Glutamatergic neuron (in vitro differentiated cells): ENCODE measurements at places on chromosomes 1 and 21.
A peak's percentile ranks its signal among the peaks of the same experiment; 100 is the strongest.

DNA sequence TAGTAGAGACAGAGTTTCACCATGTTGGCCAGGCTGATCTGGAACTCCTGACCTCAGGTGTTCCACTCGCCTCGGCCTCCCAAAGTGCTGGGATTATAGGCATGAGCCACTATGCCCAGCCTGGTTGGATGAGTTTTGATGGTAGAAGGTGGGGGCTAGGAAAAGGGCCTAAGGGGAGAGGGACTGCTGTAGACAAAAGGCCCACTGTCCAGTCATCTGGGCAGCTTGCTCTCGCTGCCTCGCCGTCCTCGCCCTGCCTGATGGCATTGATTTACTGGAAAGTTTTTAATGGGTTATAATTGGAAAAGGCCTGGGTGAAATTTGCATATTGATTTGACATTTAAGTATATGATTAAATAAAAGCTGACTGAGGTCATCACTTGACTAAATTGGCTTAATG is 175.1 kb upstream of the CSF3R start:
- DNase-seq = no peak

GRCh38 chr1:60963167-60963940 is 119.0 kb upstream of the NFIA start:
- DNase-seq = no peak

DNA sequence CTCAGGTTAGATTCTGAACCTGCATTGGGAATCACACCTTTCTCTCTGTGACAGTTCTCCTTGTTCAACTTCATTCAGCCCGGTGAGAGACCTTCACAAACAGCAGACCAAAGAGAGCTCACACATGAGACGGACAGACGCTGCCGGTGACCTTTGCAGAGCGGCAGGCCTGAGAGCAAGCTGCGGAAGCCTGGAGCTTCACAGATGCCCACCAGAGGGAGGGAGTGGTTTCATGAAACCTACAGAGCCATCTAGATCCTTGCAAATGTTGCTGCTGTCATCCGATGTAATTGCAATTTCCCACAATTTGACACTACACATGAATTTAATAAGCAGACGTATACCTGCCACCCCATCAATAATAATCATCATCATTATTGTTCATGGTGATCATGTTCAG is 39.4 kb downstream of the GRIK3 start:
- peak; percentile 37 for DNase-seq

- DNase-seq = no peak
Measured at GRCh38 chr1:230773396-230774033, 26.3 kb downstream of the CAPN9 start.

DNA sequence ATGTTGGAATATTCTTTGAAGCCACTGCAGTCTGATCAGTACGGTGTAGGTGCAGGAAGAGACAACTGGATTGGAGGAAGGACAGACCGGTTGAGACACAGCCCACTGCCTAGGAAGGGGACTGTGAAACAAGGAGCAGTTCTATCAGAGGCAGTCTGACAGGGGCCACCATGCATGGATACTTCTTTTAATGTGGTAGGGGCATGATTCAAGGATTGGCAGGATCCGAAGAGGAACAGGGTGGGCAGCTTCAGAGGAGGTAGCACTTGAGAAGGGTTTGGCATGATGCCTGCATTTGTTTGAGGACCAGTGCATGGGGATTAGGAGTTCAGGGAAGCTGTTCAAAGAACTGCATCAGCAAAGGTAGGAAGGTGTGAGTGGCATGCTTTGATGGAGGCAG is 167.9 kb downstream of the DYRK1A start:
- no peak for DNase-seq

DNA sequence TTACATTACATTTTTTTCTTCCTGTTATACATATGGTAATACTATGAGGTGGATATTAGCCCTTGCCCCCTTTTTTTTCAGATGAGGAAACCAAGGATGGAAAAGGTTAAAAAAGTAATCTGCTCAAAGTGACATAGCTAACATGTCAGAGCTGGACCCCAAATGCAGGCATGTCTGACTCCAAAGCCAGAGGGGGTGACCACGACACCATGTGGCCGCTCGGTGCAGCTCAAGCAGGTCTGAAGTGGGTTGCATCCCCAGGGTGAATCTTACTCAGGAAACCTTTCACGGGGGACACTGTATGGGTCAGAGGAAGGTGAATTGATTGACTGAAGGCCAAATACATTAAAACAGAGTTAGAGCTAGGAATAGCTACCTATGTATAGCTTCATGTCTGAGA is 34.8 kb downstream of the CD34 start:
- no peak for DNase-seq

GRCh38 chr1:30759718-30760281 is 2.2 kb upstream of the LAPTM5 start:
- DNase-seq = no peak

DNA sequence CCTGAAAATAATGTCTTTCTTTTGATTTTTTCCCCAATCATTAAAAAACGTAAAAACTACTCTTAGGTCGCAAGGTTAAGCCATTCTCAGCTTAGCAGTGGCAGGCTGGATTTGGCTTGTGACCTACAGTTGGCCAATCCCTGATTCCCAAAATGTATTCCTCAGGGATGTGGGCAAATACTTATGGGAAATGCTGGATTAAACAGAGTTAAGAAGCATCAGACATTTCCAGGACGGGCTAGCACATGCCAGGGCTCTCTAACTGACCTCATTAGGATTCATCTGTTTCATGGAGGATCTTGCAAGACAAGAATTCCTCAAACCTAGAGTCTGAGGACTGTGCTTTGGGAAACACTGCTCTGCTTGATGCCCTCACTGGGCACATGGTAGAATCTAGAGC is 982 bp upstream of the IL24 start:
- DNase-seq = no peak

GRCh38 chr1:64941461-64942117 is 24.8 kb downstream of the JAK1 start:
- peak; percentile 32 for DNase-seq

- DNase-seq = peak; percentile 67
Measured at GRCh38 chr1:6269720-6270400, 9.0 kb upstream of the GPR153 start.

GRCh38 chr1:178774263-178774662 is 49.2 kb downstream of the RALGPS2 start:
- DNase-seq = no peak

GRCh38 chr1:55078470-55078869 is 39.1 kb downstream of the PCSK9 start:
- no peak for DNase-seq

DNA sequence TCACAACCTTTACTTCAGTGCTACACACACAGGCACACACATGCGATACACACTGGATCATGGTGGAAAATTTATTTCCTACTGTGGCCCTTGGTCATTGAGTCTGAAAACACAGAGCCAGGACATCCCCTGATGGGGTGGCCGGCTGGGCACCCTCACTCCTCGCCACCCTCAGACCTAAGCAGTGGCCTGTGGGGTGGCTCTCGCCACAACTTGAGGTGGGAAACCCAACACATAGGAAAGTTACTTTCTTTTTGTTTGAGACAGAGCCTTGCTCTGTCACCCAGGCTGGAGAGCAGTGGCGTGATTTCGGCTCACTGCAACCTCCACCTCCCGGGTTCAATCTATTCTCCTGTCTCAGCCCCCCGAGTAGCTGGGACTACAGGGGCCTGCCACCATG is 19.4 kb downstream of the CRYAA start:
- DNase-seq = no peak

GRCh38 chr1:170931650-170932049 is 3.7 kb upstream of the MROH9 start:
- DNase-seq = no peak

GRCh38 chr1:12445257-12445656 is 172.8 kb downstream of the DHRS3 start:
- no peak for DNase-seq

DNA sequence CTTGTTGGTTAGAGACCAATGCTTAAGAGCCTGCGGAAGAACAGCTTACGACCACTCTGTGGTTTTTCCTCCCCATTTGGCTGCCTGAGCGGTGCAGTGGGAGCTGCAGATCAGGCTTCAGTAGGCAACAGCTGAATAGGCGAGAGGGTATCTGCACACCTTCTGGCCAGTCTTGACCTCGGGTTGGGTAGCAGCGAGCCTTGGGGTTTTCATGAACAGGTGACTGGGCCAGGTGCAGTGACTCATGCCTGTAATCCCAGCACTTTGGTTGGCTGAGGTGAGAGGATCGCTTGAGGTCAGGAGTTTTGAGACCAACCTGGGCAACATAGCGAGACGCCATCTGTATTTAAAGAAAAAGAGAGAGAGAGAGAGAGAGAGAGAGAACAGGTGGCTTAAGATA is 41.0 kb downstream of the NENF start:
- DNase-seq = no peak
